ENCODE measurements at places on chromosomes 7 and 10. TPM values are rescaled to one million over a fixed set of nuclear protein-coding genes. Genes with fewer than 3 reads are reported as not detected.

- peak; percentile 75 for DNase-seq
Observed at GRCh38 chr10:7409045-7409731, 1.6 kb downstream of the SFMBT2 start.

Gene CCDC172
- total RNA-seq: not detected

Gene CTTNBP2
- total RNA-seq: not detected

Gene ANXA7
- total RNA-seq: 143 TPM

- DNase-seq: no peak
Observed at GRCh38 chr7:35802102-35802466, 1.2 kb downstream of the SEPTIN7 start.
